ENCODE measurements at places on chromosomes 6 and 20.

DNA sequence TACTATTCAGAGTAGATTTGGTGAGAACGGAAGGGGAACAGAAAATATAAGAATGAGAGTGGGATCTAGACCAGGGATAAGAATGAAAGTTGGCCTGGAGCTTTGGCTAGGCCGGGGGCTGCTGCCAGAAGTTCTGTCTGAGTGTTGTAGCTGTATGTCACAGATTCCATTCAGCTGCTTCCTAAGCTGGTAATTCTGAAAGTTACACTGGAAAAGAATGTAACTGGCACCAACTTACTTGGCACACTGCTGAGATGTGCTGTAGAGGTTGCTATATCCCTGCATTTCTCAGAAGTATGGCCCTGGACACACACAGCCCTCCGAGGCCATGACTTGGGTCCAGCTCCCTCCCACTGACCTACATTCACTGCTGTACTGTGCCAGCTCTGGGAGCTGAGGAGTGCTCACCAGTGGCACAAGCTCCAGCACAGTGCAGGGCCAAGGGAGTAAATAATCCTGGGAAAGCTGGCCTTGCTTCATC lies 25.8 kb upstream of the TMEM217 start:
- H3K4me3 ChIP-seq, result no peak overlapping the region
- H3K27me3 ChIP-seq, result no peaks in the 10 kb centered on the region
- H3K36me3 ChIP-seq, result peaks cover 21% of the 10 kb centered on the region

- H3K4me3 ChIP-seq, result no peak overlapping the region
- H3K4me1 ChIP-seq, result peaks cover 34% of the 10 kb centered on the region
- no peak overlapping the region for H3K27ac ChIP-seq
- peaks cover 50% of the 10 kb centered on the region for H3K36me3 ChIP-seq
- H3K27me3 ChIP-seq, result no peaks in the 10 kb centered on the region
Observed at GRCh38 chr20:32192698-32193097, 14.8 kb downstream of the PLAGL2 start.

GRCh38 chr6:5152460-5152859 lies 67.3 kb downstream of the PPP1R3G start:
- H3K27ac ChIP-seq, result peak overlapping the region; percentile 45
- no peaks in the 10 kb centered on the region for H3K27me3 ChIP-seq
- H3K36me3 ChIP-seq, result no peaks in the 10 kb centered on the region

- no peak for DNase-seq
- H3K4me3 ChIP-seq, result no peak overlapping the region
- H3K27me3 ChIP-seq, result no peaks in the 10 kb centered on the region
- no peak overlapping the region for H3K27ac ChIP-seq
- H3K36me3 ChIP-seq, result peaks cover 2% of the 10 kb centered on the region
Observed at GRCh38 chr20:53276143-53276542, 304.0 kb downstream of the TSHZ2 start.

DNA sequence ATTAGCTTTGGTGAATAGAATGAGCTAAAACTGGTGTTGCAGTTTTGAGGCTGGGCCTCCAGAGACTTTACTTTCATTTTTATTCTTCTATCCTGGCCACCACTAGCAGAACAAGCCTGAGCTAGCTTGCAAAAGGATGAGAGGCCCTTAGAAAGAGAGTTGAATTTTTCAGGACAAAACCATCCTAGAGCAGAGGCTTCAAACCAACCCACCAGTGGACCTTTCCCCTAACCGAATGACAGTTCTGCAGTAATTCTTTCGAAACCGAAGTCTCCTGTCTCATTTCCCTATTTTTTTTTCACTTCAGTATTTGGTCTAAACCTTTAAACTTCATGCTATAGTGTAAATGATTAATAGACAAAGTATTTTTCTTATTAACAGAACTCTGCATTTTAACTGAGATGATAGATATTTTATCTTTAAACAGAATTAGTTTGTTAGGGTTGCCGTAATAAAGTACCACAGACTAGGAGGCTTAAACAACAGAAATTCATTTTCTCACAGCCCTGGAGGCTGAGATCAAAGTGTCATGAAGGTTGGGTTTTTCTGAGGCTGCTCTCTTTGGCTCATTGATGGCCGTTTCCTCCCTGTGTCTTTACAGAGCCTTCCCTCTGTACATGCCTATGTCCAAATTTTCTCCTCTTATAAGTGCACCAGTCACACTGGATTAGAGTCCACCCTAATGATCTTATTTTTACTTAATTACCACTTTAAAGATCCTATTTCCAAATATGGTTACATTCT lies 80.6 kb upstream of the PAK5 start:
- no peaks in the 10 kb centered on the region for H3K4me1 ChIP-seq
- H3K27ac ChIP-seq, result no peak overlapping the region
- DNase-seq, result no peak
- no peaks in the 10 kb centered on the region for H3K36me3 ChIP-seq
- no peaks in the 10 kb centered on the region for H3K27me3 ChIP-seq
- no peak overlapping the region for H3K4me3 ChIP-seq

DNA sequence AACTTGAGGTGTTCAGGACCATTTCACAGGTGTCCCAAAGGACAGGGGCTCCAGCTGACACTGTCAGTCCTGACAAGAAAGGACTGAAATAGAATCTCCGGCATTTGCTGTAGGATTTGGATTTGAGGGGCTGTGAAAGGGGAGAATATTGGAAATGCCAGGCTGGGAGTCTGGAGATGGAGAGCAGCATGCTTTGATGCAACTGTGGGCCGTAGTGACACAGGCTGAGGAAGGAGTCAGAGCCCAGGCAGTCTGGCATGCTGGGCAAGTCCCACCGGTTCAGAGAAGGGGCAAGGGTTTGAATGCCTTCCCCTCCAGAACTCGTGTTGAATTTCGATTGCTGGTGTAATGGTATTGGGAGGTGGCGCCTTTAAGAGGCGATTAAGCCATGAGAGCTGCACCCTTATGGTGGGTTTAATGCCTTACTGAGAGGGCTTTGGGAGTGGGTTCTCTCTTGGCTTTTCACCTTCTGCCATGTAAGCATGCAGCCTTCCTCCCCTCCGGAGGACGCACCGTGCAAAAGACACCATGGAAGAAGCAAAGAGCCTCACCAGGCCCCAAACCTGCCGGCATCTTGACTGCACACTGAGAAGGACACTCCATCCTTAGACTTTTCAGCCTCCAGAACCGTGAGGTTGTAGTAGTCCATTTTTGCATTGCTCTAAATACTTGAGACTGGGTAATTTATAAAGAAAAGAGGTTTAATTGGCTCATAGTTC lies 9.4 kb upstream of the PYGB start:
- H3K4me1 ChIP-seq, result no peaks in the 10 kb centered on the region
- no peak for DNase-seq
- no peaks in the 10 kb centered on the region for H3K36me3 ChIP-seq

DNA sequence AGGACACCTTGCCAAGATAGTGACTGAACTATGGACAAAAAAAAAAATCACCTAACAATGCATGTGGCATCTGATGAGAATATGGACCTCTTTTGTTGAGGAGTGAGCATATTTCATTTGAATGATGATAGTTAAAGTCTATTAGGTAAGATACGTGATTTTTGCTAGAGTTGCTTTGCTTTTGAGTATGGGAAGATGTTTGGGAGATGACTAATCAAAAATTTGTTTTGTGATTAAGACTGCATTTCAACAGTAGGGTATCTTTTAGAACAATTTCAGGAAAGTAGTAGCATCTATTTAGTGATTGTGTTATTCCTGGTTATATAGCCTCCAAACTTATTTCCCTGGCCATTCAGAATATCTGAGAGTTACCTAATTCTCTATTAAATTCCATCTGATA lies 878.6 kb upstream of the CITED2 start:
- DNase-seq, result no peak
- H3K4me3 ChIP-seq, result no peak overlapping the region
- no peaks in the 10 kb centered on the region for H3K36me3 ChIP-seq
- no peaks in the 10 kb centered on the region for H3K4me1 ChIP-seq
- no peak overlapping the region for H3K27ac ChIP-seq

DNA sequence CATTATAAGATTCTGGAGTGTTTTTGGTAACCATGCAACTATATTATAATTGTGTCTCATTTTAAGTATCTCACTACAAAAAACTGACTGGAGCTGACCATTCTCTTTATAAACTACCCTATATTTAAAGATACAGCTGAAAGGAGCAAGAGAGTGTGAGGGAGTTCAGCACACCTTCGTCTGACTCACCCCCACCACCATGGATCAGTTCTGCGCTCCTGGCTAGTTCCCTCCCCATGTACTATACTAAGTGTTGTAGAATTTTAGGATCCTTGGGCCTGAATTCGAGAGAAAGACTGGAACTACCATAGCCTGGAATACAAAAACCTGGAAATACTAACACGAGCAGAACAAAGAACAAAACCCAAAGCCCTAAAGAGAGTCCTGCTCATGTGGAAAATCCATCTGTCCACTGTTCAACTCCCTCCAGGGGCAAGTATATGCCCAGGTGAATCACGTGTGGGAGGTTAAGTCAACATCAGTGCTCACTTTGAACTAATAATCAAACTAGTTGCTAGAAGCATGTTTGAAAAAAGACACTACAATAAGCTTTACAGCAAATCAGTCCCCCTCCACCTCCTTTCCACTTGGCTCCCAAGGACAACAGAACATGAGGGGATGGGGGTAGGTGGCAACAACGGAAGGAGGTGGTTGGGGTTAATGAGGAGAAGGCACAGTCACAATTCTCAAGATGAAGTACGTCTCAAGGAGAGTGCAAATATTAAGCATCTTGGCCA lies 46.8 kb downstream of the ELOVL5 start:
- no peak overlapping the region for H3K4me3 ChIP-seq
- DNase-seq, result no peak
- H3K27ac ChIP-seq, result peak overlapping the region; percentile 21
- peaks cover 19% of the 10 kb centered on the region for H3K4me1 ChIP-seq
- H3K27me3 ChIP-seq, result no peaks in the 10 kb centered on the region

GRCh38 chr20:35215066-35215956 lies 11.2 kb upstream of the MMP24 start:
- H3K4me3 ChIP-seq, result no peak overlapping the region
- no peaks in the 10 kb centered on the region for H3K36me3 ChIP-seq
- H3K27me3 ChIP-seq, result no peaks in the 10 kb centered on the region
- no peaks in the 10 kb centered on the region for H3K4me1 ChIP-seq
- H3K27ac ChIP-seq, result no peak overlapping the region

- DNase-seq, result peak; percentile 91
- peak within 1 kb of the TSS; percentile 54 for H3K27ac ChIP-seq
- peaks cover 14% of the 10 kb centered on the region for H3K27me3 ChIP-seq
- H3K4me1 ChIP-seq, result peaks cover 17% of the 10 kb centered on the region
- H3K4me3 ChIP-seq, result peak within 1 kb of the TSS; percentile 73
- no peaks in the 10 kb centered on the region for H3K36me3 ChIP-seq
Observed at GRCh38 chr6:56954403-56955170, at the start of gene BEND6. Gene BEND6 (plus strand): TSS chr6:56955107. CDS start chr6:56981811, 26,704 bp downstream.

- DNase-seq, result no peak
- H3K36me3 ChIP-seq, result no peaks in the 10 kb centered on the region
- peaks cover 24% of the 10 kb centered on the region for H3K27me3 ChIP-seq
- no peak overlapping the region for H3K4me3 ChIP-seq
Observed at GRCh38 chr6:29737707-29738630, 14.7 kb downstream of the HLA-F start.

- peak within 1 kb of the TSS; percentile 48 for H3K4me3 ChIP-seq
- H3K27me3 ChIP-seq, result peaks cover 97% of the 10 kb centered on the region
- H3K4me1 ChIP-seq, result peaks cover 42% of the 10 kb centered on the region
- peak within 1 kb of the TSS; percentile 87 for H3K27ac ChIP-seq
Observed at GRCh38 chr6:84764332-84765049, at the start of gene TBX18. Gene TBX18 (minus strand): TSS chr6:84764598. CDS start chr6:84764181, 417 bp downstream.

- H3K36me3 ChIP-seq, result no peaks in the 10 kb centered on the region
- H3K27ac ChIP-seq, result no peak overlapping the region
- DNase-seq, result no peak
- no peak overlapping the region for H3K4me3 ChIP-seq
- H3K27me3 ChIP-seq, result no peaks in the 10 kb centered on the region
- H3K4me1 ChIP-seq, result peaks cover 35% of the 10 kb centered on the region
Observed at GRCh38 chr20:38209736-38210405, 44.8 kb upstream of the TGM2 start.

GRCh38 chr6:7469696-7470095 lies 71.8 kb upstream of the DSP start:
- no peak overlapping the region for H3K27ac ChIP-seq
- no peaks in the 10 kb centered on the region for H3K27me3 ChIP-seq
- DNase-seq, result no peak
- H3K4me1 ChIP-seq, result peaks cover 4% of the 10 kb centered on the region
- H3K4me3 ChIP-seq, result no peak overlapping the region

DNA sequence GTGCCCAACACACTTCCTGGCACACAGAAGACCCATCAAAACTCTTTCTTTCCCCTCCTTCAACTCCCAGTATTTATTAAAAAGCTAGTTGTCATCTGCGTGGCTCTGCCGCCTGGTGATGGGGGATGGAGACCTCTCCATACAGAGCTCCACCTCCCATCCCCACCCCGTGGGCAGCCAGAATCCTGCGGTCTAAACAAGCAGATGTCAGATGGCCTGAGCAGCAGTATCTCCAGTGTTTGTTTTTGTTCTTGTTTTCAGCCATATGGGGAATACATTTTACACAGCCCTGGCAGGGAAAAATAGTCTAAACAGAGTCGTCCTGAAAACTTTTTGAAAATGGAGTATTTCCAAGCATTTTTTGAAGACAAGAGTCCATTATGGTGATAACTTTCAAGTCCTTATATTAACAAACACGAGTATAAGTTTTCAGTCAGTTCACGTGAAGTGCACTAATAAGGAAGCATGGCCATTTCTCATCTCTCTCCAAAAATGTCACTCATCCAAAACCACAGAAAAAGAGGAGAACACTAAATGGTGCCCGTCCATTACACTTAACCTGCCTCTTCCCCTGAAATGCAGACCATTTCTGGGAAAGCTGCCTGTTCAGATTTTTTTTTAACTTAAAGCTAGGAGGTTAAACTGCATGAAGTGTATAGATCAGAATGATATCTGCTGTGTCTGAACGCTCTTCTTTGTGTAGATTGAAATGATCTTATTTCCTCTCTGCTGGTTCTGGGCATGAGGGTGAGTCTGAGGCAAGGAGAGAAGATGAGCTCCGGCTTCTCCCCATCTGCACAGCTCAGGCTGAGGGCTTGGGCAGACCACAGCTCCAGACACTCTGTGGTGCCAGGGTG lies 91.0 kb downstream of the TCP11 start:
- no peak for DNase-seq
- H3K36me3 ChIP-seq, result peaks cover 4% of the 10 kb centered on the region
- H3K27ac ChIP-seq, result peak overlapping the region; percentile 82
- no peaks in the 10 kb centered on the region for H3K27me3 ChIP-seq
- peaks cover 68% of the 10 kb centered on the region for H3K4me1 ChIP-seq
- H3K4me3 ChIP-seq, result no peak overlapping the region

- no peak for DNase-seq
- no peak overlapping the region for H3K4me3 ChIP-seq
- H3K27ac ChIP-seq, result no peak overlapping the region
- no peaks in the 10 kb centered on the region for H3K4me1 ChIP-seq
Observed at GRCh38 chr6:83218646-83219045, 25.5 kb downstream of the RWDD2A start.

DNA sequence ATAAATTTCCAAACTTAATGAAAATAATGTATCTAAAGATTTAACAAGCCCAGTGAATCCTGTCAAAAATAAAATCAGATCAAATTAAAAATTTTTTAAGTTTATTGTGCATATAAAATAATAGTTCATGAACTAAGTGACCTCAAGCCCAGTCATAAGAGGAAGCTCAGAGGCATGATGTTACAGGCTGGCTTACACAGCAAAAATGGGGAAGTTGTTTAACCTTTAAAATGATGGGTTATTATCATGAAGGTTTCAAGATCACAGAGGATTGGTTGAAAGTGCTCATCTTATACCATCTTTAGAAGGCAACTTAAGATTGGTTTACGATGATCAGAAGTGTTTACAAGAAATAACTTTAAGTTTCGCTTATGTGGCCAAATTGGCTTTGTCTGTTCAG lies 102.5 kb downstream of the PAK5 start:
- H3K27me3 ChIP-seq, result no peaks in the 10 kb centered on the region
- no peaks in the 10 kb centered on the region for H3K4me1 ChIP-seq
- H3K36me3 ChIP-seq, result no peaks in the 10 kb centered on the region
- DNase-seq, result no peak
- H3K27ac ChIP-seq, result no peak overlapping the region
- H3K4me3 ChIP-seq, result no peak overlapping the region
